Stimulated activated CD8-positive, alpha-beta memory T cell treated with anti-CD3 and anti-CD28 coated beads, Interleukin-15, amount 100 ng/mL, for 24 hours (primary cell): ENCODE measurements at places on chromosomes 7 and 10.

GRCh38 chr10:63887600-63888370, 366.6 kb downstream of the REEP3 start:
- no peak for DNase-seq

DNA sequence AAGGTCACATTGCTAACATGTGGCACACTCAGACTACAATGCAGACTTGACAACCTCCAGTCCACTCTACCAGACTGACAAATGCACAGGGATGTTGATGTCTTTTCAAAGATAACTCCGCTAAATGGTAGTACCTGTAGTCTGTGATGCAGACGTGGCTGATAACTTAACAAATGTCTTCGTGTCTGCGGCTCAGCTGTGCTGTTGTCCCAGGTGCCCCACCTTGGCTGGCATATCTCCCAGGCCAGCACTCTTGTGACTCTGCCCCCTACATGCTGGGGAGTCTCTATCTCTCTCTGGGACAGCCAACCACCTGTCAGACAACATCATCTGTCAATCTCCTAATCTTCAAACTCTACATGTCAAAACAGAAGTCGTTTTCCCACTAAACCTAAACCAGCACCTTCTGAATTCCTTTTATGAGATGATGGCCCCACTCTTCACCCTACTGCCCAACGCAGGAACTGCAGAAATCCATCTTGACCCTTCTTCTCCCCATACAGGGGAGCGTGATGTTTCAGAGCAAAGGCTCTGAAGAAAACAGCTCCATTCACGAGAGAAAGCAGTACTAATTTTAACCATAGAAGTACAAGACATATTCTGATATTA, 156.4 kb downstream of the USP6NL start:
- no peak for DNase-seq

- DNase-seq: no peak
Measured at GRCh38 chr10:113683300-113683699, 3.6 kb downstream of the CASP7 start.

DNA sequence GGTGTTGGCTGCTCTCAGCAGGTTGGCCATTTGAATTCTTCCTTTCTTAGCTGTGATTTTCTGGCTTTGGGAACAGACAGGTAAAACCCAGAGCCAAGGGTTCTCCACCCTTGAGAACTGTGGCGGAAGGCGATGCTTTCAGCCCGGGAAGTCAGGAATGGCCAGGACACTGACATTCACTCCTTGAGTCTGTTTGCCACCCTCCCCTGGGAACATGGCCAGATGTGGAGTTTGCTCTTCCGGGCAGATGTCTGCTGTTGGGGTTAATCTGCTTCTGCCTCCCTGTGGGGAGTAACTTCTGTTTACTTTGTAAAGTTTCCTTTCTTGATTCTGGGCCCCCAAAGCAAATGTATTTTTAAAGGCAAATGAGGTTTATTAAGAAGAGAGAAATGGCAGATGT, 17.7 kb downstream of the GATA3 start:
- DNase-seq: no peak

DNA sequence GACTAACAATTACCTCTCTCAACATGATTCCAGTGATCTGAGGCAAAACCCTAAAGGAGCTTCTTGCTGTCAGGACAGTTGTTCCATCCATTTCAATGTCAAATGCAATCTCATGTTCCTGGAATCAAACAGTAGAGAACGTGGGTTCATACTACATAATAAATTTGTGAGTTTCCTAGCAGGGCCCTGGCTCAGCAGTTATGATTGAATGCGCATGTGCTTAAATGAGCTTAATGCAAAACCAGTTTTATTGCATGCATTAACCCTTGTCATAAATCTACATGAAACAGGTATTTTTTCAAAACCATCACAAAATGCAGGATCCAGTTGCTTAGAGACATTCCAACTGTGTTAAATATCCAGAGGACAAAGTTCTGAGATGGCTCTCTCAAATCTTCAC, 225.4 kb upstream of the TMEM72 start:
- no peak for DNase-seq

DNA sequence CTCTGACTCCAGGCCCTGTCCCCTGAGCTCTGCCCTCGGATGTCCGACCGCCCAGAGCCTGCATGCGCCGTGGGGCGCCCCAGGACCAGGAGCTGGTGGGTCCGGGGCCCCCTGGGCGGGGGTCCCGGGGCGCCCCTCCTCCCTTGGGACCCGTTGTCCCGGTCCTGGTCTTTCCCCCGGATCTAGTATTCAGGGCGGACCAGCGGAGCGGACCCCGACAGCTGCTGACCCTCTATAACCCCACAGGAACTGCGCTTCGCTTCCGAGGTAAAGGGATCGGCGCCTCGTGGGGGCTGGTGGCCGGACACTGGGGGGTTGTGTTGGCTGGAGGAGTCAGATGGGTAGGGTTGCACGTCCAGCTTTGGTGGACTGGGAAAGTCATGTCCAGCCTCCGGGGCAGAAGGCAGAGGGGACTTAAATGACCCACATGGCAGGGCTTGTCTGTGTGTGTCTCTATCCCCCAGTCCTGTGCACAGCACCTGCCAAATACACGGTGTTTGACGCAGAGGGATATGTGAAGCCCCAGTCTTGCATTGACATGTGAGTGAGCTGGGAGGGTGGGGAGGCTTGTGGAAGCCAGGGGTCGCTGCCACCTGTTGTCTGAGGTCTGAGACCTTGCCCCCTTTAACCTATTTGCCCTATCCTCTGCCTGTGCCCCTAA, 520 bp downstream of the MOSPD3 start:
- no peak for DNase-seq

- no peak for DNase-seq
Measured at GRCh38 chr7:24279512-24279911, 4.5 kb upstream of the NPY start.

DNA sequence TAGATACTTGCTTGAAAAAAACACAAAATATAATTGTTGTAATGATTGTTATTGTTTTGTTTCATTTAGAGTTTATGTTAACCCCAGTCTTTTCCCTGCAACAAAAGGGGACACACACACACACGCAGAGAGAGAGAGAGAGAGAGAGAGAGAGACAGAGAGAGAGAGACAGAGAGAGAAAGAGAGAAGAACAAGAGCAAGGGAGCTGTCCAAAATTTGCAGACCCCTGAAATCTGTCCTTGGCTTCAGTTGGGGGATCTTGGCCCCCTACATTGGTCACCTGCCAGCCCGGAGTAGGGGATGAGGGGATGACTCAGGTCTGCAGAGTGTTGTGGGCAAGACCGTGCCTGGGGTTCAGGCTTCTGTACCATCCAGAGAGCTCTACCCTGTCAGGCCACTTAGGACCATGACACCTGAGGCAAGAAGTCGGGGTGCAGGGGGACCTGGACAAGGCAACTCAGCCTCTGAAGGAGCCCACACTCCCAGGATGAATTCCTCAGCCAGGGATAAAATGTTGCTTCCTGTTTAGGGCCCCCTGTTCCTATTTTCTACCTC, 73.1 kb downstream of the RAMP3 start:
- no peak for DNase-seq

GRCh38 chr10:78870458-78870857, 198.3 kb upstream of the ZMIZ1 start:
- no peak for DNase-seq

DNA sequence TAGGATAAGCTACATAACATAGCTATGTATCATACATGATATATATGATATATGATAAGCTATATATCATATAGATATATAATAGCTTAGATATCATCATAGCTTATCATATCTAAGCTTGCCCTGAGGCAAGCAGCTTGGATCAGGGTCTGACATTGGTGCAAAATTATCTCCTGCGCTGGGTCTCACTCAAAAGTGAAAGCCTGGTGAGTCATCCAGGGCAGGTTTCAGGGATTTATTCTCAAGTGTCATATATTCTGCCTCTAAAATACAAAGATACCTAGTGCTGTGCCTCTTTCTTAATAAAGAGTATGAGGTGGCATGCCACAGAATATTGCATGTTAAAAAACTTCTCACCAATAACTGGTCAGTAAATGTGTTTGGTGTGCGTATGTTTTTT, 105.9 kb downstream of the CDC14C start:
- DNase-seq: no peak

- DNase-seq: no peak
Measured at GRCh38 chr7:27156508-27156898, at the start of gene HOXA7. Gene HOXA7 (minus strand): TSS chr7:27156675. CDS start chr7:27156545, 130 bp downstream.

DNA sequence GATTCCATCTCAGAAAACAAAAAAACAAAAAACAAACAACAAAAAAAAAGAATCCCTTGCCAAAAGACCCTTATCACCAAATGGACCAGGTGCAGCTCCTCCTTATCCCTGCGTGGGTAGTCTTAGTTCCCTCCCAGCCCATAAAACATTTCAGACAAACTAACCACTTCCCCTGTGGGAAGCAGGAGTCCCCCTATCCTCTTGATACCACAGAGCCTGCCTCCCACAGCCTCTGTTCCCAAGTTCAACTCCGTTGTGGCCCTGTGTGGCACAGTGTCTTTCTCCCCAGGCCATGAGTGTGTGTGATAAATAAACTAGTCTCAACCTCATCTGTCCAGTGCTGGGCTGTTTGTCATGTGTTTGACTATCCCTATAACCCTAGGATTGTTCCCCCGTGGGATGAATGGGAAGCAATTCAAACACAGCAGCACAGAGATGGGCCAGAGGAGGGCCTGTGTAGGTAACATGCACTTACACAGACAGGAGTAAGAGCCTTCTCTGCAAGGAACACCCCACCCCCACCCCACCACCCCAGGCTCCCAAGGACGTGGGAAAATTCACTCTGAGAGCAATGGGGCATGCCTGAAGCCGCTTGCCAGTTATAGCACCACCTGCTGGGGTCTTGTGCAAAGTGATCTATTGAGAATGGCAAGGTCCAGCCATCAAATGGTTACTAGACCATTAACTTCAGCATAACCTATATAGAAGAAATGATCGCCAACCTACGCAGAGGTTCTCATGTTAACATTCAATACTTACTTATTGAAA, 147.1 kb upstream of the GHITM start:
- DNase-seq: no peak

DNA sequence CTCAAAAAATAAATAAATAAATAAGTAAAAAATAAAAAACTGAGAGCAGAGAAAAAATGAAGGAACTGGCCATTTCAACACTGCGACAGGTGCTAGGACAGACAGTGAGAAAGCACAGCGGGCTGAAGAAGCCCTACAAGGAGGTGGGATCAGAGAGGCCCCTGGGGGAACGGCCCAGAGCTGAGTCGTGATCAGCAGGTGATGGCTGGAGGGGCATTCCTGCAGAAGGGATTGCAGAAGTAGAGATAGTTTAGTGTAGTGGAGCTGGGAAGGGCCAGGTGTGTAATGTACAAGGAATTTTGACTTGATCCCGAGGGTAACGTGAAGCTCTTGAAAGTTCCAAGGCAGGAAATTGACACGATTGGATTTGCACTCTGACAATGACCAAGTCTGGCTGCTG, 112.1 kb downstream of the CUL2 start:
- DNase-seq: no peak

DNA sequence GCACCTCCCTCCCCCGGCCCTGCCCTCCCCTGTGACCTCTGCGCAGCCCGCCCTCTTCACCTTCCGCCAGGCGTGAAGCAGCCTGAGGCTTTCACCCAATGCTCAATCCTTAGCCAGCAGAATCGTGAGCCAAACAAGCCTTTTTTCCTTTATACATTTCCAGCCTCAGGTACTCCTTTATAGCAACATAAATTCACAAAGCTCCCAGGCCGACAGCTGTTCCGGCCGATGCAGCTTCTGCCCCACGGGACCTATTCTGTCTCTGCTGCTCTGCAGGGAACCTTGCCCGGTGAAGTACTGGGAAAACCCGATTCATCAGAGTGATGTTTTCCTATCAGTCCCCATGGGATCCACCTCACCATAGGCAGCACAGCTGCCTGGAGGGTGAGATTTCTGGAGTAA, 87.4 kb downstream of the CHST15 start:
- DNase-seq: no peak

DNA sequence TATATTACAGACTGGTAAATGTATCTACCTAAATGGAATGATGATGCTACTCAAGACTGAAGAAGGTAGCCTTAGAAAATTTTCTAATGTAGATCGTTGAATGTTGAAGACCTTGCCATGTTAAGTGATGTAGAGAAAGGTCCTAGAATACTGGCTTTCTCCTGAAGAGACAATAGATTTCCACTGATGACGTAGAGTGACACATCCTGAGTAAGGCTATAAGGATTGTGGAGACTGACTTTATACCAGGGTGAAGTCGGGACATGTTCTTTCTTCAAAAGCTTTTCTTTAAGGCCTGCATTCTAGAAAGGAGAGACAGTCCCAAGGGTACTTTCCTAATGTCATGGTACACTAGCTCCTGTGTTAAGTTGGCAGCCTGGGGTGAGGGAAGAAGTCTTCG, 58.6 kb downstream of the PCDH15 start:
- DNase-seq: no peak

- DNase-seq: no peak
Measured at GRCh38 chr10:101710059-101710695, 15.2 kb upstream of the FBXW4 start.

- no peak for DNase-seq
Measured at GRCh38 chr7:52540041-52540440, 495.4 kb upstream of the POM121L12 start.

- no peak for DNase-seq
Measured at GRCh38 chr10:78231939-78232338, 198.3 kb downstream of the RPS24 start.

DNA sequence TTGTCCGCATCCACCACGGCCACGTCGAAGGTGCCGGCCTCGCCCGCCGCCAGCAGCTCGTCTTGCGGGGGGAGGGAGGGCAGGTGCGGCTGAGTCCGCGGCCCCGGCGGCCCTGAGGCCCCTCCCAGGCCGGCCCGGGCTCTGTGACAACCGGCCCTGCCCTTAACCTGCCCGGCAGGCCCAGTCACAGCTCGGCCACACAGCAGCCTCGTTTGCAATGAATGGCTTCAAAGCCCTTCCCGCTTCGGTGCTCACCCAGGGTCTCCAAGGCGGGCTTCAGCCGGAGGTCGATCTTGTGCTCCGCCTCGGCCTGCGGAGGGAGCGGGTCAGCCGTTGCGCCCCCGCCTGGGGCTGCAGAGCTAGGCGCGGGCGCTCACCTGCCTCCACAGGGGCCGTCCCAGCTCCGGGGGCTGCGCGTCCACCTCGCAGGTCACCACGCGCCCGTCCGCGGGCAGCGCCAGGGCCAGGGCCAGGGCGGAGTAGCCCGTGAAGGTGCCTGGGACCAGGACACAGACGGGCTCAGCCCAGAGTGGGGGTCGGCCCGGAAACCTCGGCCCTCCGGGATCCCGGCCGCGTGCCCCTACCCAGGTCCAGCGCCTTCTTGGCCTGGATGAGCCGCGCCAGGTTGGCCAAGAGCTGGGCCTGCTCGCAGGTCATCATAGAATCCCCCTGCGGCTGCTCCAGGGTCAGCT, 928 bp downstream of the COMTD1 start:
- no peak for DNase-seq

DNA sequence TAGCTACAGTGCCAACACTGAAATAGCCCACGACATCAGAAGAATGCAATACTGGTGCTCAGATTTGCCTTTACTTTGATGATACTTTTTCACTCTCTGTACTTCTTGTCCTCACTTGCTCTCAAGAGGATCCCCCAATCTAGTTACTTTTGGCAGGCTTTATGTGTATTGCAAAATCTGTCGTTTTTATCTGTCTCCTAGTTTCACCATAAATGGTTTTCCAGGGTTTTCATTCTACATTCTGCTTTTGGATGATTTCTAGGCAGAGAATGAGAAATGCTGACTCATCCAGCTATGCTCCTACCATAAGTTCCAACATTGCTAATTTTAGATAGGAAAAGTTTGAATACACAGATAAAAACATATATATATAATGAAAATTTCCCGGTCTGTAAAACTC, 659.5 kb upstream of the NRG3 start:
- DNase-seq: no peak
